ENCODE measurements at places on chromosomes 11 and 22.

GRCh38 chr11:24453129-24453718, 43.6 kb upstream of the LUZP2 start:
- DNase-seq: no peak

GRCh38 chr11:128379587-128380580, 207.5 kb downstream of the ETS1 start:
- DNase-seq: no peak

DNA sequence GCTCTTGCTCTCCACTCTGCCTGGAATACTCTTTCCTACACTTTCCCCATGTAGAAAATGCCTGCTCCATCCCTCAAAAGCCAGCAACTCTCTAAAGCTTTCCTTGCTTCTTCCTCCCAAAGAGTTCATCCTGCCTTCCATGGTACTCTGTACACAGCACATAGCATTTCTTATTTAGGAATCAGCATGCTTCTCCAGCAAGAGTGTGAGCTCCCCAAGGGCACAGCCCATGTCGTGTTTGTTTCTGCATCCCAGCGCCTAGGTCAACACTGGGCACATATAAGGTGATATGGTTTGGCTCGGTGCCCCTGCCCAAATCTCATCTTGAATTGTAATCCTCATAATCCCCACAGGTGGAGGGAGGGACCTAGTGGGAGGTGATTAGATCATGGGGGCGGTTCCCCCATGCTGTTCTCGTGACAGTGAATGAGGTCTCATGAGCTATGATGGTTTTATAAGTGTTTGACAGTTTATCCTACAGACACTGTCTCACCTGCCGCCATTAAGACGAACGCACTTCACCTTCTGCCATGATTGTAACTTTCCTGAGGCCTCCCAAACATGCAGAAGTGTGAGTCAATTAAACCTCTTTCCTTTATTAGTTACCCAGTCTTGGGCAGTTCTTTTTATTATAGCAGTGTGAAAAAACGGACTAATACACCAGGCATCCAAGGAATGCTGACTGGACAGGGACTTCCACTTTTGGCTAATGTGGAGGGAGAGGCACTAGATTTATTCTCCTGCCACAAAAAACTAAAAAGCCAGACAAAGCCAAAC, 8.2 kb downstream of the VPS37C start:
- DNase-seq: no peak

- no peak for DNase-seq
Measured at GRCh38 chr11:1012740-1013630, 23.5 kb downstream of the MUC6 start.

- DNase-seq: no peak
Measured at GRCh38 chr11:36065436-36065835, 121.6 kb downstream of the LDLRAD3 start.

GRCh38 chr11:44823868-44824267, 97.1 kb downstream of the TSPAN18 start:
- no peak for DNase-seq

DNA sequence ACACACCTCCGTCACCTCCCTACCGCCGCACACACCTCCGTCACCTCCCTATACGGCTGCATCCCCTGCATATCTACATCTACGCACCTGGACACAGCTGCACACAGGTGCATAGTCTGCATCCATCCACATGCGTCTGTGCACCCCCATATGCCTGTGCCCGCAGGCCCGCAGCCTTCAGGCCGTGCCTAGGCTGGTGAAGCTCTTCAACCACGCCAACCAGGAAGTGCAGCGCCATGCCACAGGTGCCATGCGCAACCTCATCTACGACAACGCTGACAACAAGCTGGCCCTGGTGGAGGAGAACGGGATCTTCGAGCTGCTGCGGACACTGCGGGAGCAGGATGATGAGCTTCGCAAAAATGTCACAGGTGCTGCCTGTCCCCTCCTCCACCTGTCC, 4.8 kb downstream of the PKP3 start:
- DNase-seq: no peak

DNA sequence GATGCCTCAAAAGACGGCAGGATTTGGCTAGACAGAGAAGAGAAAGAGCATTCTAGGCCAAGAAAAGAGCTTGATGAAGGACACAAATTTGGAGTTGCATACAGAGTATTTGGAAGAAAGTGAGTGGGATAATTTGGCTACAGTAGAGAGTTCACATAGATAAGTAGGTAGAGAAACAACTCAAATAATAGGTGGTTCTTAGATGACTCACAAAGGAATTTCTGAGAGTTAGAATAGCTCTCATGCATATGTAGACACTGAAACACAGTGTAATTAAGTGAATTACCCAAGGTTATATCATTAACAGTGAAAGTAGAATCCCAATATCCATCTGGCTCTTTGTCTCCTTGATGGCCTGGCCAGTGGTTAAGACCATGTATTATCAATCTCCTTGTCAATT, 228.6 kb upstream of the DDI1 start:
- DNase-seq: no peak

GRCh38 chr11:47620836-47621378, 21.5 kb downstream of the MTCH2 start:
- DNase-seq: no peak

Measured in T-cell (primary cell).